NCI-H1417 (cell line): ENCODE measurements at places on chromosomes 4 and X.

- DNase-seq = no peak
Observed at GRCh38 chr4:3875466-3875865, 109.3 kb downstream of the ADRA2C start.

GRCh38 chr4:126869967-126870366 is 762.8 kb upstream of the INTU start:
- DNase-seq = no peak

- no peak for DNase-seq
Observed at GRCh38 chr4:47486231-47486673, 1.2 kb downstream of the ATP10D start.

DNA sequence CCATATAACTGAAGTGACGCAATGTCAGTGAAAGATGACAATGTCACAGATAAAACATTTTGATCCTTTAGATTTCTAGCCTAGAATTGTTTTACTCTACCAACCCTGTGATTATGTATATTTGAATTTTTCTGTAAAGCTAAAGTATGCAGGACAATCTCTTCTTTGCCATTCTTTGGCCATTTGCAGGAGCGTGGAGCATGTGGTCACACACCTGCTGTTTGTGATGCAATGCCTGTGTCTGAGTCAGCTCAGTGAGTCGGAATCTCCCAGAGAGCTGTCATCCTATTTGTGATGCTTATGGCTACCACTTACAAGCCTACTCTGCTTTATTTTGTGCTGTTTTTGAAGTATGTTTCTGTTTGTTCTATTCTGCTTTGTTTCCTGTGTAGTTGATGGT is 214.5 kb downstream of the NAF1 start:
- no peak for DNase-seq

GRCh38 chrX:54564936-54565335 is 34.9 kb downstream of the GNL3L start:
- DNase-seq = no peak

GRCh38 chr4:85018983-85019382 is 52.5 kb upstream of the WDFY3 start:
- DNase-seq = no peak

- peak; percentile 6 for DNase-seq
Observed at GRCh38 chr4:121900132-121900983, 30.1 kb upstream of the BBS7 start.

DNA sequence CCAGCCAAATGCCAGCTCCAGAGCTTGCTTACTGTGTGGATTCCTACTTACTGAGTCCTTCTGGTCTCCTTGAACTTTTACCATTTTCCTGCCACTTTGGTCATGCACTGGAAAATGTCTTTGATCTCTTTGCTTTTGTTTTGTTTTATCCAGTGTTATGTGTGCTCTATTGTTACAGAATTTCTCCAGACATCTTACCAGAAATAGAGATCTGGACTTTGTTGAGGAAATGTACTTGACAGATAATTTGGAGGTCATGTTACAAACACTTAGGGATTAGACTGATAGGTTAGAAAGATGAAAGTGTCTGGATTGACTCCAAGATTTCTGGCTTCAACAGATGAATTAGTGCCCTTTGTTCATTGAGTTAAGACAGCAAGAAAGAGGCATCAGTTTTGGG is 5.7 kb upstream of the ZNF330 start:
- no peak for DNase-seq

DNA sequence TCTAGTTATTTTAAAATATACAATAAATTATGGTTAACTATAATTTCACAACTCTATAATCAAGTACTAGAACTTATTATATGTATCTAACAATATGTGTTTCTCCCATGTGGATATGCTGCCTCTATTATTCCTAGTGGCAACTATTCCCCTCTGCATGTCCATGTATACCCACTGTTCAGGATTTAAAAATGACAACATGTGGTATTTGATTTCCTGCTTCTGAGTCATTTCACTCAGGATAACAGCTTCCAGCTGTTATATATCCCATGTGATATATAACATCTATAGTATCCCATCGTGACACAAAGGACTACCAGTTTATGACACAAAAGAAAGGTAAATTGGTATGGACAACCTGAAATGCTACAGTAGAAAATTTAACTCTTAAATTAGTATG is 167.4 kb upstream of the TACR3 start:
- no peak for DNase-seq

DNA sequence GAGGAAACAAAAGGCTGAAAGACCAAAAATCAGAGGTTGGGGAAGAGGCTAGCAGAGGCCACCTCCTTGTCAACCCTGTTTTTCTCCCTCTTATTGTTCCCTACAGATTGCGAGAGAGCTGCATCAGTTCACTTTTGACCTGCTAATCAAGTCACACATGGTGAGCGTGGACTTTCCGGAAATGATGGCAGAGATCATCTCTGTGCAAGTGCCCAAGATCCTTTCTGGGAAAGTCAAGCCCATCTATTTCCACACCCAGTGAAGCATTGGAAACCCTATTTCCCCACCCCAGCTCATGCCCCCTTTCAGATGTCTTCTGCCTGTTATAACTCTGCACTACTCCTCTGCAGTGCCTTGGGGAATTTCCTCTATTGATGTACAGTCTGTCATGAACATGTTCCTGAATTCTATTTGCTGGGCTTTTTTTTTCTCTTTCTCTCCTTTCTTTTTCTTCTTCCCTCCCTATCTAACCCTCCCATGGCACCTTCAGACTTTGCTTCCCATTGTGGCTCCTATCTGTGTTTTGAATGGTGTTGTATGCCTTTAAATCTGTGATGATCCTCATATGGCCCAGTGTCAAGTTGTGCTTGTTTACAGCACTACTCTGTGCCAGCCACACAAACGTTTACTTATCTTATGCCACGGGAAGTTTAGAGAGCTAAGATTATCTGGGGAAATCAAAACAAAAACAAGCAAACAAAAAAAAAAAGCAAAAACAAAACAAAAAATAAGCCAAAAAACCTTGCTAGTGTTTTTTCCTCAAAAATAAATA is 179.9 kb downstream of the AR start:
- no peak for DNase-seq

- no peak for DNase-seq
Observed at GRCh38 chrX:109346491-109346890, 135.4 kb downstream of the GUCY2F start.

DNA sequence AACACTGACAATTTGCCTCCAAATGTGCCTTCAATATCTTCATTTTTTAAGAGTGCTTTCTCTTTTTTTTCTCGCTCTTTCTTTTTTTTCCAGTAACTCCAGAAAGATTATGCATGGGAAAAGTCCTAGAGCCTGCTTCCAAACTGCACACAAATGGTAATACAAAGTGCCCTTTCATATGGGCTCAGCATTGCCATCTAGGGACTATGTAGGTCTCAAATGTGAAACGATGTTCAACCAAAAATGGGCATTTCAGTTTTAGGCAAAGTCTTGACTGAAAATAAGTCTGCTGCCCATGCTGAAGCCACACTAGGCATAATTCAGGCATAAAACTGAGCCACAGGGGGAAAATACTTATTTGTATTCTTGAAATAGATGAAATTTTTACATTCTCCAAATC is 65.6 kb downstream of the SYNPO2 start:
- no peak for DNase-seq

- no peak for DNase-seq
Observed at GRCh38 chr4:25284466-25284865, 28.1 kb upstream of the ZCCHC4 start.

- no peak for DNase-seq
Observed at GRCh38 chr4:40322811-40323210, 12.3 kb upstream of the CHRNA9 start.

DNA sequence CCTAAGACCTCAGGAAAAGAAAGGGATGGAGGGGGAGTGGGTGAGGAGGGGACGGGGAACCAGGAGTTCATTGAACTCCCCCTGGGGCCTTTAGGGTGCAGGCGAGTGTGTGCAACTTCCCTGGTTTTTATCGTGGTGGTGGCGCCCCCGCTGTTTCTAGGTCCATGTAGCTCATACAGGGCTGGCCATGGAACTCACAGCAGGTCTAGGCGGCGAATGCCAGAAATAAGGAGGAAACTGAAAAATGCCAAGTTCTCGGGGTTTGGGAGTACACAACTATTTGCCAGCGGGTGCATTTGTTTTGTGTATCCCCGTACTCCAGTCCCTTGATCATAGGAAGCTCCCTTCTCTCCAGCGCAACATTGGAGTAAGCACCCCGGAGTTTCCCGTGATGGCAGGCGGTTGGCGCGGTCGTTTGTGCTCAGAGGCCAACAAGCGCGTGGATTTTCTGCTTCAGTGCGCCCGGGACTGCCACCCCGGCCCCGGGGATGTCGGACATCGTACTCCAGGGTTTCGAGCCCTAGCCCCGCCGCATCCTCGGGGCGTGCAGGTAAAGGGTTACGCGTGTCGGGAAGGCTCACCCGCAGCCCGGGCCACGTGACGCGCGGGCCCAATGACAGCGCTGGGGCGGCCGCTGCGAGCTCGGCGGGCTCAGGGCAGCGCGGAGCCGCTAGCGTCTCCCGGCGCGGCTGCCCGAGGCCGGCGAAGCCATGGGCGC is 208.9 kb downstream of the NWD2 start:
- peak; percentile 77 for DNase-seq

- no peak for DNase-seq
Observed at GRCh38 chrX:118706681-118707080, 20.7 kb upstream of the IL13RA1 start.

DNA sequence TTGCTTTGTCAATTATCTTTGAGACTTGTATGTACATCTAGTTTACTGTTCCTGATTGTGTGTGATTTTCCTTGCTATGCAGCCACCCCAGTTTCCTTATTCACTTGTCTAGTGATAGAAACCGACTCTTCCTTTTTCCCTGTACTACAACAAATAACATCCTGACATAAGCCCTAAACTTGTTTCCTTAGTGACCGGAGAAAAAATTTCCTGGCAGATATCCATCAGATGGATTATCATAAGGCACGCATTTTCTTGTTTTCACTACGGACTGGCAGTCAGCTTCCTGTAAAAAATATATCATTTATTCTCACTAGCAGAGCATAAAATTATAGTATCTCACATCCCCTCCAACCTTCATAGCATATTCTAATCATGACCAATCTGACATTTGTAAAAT is 410.7 kb downstream of the CENPC start:
- no peak for DNase-seq

DNA sequence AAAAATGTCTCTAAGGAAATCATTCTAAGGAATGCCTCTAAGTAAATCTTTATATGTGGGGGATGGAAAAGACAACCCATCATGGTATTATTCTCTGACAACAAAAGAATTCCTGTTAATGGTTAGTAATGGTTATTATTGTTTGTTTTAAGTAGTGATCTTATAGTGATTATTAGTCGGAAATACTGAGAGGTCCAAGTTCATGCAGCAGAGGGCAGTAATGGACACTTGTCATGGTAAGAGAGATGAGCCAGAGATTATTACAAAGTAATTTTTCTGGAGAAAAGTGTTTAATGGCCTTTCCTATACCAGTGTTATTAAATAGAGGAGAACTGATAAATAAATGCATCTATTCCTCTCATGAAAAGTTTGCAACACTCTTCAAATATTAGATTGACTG is 8.1 kb upstream of the DKK2 start:
- no peak for DNase-seq

DNA sequence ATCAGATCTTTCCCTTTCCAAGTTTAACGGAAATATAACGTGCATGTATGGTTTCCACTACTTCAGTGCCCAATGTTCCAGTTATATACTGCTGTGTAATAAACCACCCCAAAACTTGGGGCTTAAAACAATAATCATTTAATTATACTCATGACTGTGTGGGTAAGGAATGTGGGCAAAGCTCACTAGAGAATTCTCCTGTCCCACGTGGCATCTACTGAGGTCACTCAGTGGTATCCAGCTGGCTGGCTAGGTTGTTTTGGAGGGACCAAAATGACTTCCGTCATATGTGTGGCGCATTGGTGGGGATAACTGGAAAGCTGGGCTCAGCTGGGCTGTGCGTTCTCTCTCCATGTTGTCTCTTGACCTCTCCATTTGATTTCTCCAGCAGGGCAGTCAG is 18.5 kb downstream of the ZCCHC18 start:
- DNase-seq = no peak

DNA sequence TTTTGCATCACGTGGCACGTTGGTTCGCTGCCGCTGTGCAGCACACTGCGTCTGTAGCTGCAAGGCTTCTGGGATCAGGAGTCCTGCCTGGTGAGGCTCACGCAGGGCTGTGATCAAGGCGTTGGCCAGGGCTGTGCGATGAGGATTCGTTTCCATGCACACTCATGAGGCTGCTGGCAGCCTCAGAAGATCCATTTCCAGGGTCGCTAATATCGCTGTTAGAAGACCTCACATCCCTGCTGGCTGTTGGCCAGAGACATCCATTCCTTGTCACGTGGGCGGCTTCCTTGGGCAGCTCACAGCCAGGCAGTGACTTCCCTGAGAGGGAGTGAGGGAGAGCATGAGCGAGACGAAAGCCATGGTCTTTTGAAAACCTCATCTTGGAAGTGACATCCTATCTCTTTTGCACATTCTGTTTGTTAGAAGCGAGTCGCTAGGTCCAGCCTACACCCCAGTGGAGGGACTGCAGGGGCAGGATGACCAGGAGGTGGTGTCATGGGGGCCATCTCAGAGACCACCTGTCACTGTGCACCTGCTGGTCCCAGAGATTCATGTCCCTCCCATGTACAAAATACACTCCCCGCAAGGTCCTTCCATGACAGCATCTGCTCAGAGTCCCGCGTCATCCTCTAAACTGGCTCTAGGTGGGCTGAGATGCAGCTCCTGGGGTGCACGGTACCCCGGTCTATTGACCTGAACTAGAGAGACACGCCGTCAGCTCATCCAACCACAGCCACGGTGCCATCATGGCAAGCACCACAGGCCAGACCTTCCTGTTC is 12.2 kb downstream of the RGS12 start:
- peak; percentile 29 for DNase-seq

DNA sequence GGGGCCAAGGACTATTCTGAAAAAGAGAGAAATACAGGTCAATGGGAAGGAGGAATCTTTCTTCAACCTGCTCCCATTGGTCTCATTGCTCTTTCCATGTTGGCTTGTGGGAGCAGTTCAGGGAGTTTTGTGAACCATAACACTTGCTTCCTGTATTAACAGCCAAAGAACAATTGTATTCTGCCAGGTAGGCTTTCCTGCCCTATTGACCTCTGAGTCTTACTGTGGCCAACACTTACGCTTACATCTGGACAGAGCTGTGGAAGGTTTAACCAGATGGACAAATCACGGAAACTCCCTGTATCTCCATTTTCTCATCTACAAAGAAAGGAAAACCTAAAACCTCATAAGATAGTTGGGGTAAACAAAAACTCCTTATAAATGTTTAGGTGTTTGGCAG is 30.7 kb downstream of the MID1IP1 start:
- DNase-seq = no peak
